Inflammatory macrophage (primary cell): ENCODE measurements at places on chromosomes 1 and 21.

GRCh38 chr1:38670544-38671122, 188.9 kb downstream of the RRAGC start:
- no peak for DNase-seq

DNA sequence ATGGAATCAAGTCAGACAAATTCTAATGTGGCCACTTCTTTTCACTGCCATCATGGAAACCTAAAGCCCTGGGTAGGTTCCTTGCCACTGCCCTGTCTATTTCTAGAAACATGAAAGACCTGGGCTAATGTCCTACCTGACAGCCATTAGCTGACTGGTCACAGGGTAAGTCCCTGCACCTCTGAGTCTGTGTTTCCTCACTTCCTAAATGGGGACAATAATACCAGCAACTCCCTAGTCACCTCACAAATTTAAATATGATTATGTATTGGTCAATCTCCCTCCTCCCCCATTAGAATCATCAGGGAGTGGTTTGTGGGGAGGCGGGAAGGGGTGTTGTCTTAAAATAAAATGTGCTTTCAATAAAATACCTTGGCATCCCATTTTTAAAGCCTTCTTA, 2.2 kb downstream of the CREG1 start:
- peak; percentile 52 for DNase-seq

- no peak for DNase-seq
These were observed 131.2 kb downstream of the PLXNA2 start for GRCh38 chr1:208113011-208113410.

DNA sequence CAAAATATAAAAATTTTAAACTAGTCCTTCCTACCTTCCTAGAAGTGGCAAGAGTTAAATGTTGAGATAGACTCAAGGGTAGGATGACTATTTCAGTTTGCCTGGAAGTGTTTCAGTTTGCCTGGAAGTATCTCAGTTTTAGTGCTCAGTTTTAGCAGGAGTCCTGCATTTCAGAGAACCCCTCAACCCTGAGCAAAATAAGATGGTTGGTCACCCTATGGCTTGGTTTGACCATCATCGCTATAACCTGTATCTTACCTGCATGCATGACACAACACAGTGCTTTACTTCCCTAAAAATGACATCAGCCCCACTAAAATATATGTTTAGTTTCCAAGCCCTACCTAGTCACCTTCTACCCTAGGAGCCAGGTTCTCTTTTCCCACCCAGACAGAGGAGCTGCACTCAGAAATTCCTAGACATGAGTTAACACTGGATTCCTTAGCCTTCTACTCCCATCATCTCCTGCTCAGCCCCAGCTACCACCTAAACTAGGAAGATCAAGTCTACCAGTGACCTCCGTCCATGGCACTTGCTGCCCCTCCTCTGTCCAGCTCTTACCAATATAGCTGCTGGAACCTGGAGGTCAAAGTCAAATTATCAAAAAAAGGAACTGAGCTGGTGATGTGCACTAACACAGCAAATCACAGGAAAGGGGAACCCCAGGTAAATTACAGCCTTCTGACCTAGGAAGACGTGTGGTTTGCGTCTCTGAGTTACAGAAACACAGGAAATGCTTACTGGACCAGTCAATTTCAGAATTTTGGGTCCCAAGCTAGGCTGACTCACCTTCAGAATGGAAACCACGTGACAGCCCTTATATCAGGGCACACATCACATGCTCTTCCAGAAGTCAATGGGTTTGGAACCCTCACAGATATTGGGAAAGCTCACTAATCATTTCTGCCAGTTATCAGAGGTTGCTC, 2.2 kb upstream of the G0S2 start:
- DNase-seq = peak; percentile 56

DNA sequence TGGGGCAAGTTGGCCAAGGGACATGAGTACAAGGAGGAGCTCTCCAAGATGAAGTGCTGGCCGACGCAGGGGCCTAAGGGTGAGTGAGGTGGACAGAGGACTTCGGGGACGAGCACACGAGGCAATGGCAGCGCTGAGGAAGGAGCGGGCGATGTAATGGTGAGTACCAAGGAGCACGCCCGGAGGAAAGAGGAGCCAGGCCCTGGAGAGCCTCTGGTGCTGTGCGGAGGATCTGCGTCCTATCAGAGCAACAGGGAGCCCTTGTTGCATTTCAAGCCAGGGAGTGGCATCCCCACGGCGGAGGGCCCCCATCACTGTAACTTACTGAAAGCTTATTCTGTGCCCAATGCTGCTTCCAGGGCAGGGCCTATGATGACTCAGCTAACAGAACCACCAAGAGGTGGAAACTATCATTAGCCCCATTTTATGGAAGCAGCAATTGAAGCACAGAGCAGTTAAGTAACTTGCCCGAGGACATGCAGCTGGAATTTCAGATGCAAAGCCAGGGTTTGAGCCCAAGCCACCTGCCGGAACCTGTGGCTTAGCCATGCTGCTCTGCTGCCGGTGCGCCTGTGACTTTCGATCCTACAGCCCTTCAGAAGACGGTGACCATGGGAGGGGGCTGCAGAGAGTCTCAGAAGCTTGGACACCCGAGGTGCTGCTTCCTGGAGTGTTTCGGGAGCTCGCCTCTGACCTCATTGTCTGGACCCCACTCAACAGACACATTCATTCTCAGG, 17.6 kb upstream of the AJAP1 start:
- DNase-seq = no peak

GRCh38 chr1:35030756-35031446, 844 bp downstream of the ZMYM6 start:
- DNase-seq = peak; percentile 40
